OCI-M1 (cell line): ENCODE measurements at places on chromosomes 2 and 18.

DNA sequence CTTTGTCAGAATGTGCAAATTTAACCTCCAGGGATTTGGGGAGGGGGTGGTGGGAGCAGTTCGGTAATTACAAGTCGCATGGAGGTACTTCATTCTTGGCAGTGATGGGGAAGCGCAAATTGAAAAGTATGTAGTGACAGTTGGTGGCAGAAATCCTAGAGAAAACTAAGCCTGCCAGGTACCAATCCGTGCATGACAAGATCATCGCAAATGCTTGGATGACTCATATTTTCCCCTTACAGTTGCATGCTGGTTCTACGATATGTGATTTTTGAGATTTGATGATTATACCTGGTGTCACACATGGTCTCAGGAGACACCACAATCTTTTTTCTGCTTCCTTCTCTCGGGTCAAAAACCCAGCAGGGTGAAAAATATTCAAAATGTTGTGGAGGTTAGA is 479.7 kb upstream of the ID2 start:
- no peak for DNase-seq

DNA sequence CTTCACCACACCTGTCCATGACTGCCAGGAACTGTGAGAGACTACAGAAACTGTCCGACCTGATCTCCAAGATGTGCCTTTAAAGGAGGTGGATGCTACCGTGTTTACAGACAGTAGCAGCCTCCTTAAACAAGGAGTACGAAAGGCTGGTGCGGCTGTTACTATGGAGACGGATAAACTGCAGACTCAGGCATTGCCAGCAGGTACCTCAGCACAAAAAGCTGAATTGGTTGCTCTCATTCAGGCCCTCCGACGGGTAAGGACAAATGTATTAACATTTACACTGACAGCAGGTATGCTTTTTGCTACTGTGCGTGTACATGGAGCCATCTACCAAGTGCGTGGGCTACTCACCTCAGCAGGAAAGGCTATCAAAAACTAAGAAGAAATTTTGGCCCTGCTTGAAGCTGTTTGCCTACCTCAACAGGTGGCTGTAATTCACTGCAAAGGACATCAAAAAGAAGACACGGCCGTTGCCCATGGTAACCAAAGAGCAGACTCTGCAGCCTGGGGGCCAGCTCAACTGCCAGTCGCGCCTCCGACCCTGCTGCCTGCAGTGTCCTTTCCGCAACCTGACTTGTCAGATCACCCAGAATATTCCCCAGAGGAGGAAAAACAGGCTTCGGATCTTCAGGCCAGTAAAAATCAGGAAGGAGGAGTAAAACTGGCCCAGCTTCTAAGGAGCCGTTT is 30.9 kb downstream of the SKA1 start:
- DNase-seq: no peak

GRCh38 chr2:155266583-155266982 is 568.1 kb downstream of the KCNJ3 start:
- DNase-seq: no peak

DNA sequence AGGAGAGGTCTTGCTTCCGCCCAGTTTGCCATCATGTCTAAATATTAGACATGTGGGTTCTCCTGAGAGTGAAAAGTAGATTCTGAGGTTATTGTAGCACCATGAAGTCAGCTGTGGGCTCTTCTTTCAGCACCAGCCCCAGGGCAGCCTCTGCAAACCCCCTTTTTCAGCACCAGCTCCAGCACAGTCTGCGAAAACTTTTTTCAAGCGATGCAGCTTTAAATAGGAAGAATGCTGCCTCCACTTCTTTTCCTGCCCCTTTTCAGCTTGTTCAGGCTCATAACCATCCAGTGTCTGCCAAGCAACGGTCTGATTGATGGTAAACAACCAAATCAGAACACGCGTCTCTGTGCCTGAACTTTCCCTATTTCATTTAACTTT is at the start of gene COL5A2:
Gene COL5A2, minus strand, starts transcription at position 192 of the 381 bp plus-strand sequence. Its CDS starts 157 bp downstream, at position 35.
- peak; percentile 11 for DNase-seq

DNA sequence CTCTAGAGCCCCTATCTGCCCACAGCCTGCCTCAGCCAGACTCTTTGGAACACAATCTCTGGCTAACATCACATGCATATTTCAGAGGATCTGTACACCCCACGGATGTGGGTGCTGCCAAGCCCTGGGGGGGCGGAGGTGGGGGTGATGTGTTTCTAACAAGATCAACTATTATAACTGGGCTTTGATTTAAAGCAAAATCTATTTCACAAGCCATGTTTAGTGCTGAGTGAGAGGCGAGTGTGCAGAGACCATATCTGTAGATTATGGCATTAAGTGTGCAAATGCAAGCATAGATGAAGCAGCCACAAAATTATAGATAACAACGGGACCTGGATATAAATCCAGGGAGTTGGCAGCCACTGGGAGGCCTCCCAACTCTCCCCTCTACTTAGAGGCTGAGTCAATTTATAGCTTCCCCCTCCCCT is 135.8 kb upstream of the SMAD2 start:
- DNase-seq: no peak

- DNase-seq: no peak
Observed at GRCh38 chr2:64524604-64525316, 632 bp downstream of the AFTPH start.

DNA sequence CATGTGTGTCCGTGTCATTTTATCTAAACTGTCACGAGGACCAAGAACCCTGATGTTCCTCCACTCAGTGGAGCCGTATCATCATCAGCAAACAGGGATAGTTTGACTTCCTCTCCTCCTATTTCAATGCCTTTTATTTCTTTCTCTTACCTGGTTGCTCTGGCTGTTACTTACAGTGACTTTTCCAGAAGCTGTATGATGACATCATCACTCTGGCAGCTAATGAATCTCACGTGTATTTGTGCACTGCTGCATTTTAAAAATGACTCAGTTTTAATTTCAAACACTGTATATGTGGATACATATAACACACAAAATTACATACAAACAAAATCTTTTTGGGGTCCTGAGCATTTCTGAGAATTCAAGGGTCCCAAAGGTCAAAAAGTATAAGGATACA is 481.4 kb downstream of the CDH2 start:
- DNase-seq: no peak

DNA sequence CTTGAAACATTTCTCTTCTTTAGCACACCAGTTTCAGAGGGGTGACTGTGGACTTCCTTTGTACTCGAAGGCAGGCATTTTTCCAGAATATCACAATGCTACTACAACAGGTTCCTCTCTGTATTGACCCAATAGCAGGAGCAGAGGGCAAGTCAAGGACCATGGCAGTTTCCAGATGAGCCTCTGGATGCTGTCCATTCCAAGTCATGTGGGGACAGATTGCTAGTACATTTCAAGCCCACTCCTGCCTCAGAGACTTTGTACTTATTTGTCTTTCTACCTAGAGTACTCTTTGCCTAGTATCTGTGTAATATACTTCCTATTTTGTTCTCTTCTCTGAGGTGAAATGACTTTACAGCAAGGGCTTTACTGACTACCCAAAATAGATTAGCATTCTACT is 373.9 kb downstream of the PIK3C3 start:
- no peak for DNase-seq

DNA sequence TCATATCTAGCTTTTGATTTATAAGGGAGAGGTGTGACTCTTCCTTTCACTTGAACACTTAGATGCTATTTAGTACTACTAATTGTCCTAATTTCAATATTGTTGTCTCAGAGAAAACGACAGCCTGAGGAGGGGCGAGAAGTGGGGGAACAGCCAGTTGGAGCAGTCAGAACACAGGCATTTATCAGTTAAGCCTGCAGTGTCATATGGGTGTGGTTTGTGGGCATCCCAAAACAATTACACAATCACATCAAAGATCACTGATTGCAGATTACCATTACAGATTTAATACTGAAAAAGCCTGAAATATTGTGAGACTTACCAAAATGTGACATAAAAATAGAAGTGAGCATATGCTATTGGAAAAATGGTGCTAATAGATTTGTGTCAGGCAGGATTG is 15.8 kb downstream of the TMEM131 start:
- peak; percentile 48 for DNase-seq

DNA sequence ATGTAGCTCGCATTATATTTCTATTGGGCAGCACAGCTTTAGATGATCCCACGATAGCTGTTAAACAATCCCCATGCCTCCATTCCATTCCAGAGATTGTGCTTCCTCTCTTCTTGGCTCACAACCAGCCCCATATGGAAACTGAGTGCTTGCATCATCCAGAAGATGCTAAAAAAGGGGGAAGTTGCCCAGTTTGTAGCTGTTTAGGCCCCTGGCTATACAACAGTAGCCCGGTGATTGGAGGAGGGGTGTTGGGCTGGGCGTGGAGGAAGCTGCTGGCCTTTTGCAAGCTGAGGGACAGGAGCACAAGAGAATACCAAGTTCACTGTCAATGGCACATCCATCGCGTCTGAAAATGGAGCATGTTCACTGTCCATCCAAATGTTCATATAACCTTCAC is 360.2 kb downstream of the ALK start:
- DNase-seq: no peak

- no peak for DNase-seq
Observed at GRCh38 chr2:49928551-49928950, 774.2 kb upstream of the FSHR start.

GRCh38 chr2:235170536-235171521 is 219.0 kb downstream of the SH3BP4 start:
- DNase-seq: no peak

GRCh38 chr2:222711315-222711940 is 40.0 kb downstream of the MOGAT1 start:
- no peak for DNase-seq

- DNase-seq: no peak
Observed at GRCh38 chr2:53515435-53516332, 251.9 kb upstream of the CHAC2 start.

DNA sequence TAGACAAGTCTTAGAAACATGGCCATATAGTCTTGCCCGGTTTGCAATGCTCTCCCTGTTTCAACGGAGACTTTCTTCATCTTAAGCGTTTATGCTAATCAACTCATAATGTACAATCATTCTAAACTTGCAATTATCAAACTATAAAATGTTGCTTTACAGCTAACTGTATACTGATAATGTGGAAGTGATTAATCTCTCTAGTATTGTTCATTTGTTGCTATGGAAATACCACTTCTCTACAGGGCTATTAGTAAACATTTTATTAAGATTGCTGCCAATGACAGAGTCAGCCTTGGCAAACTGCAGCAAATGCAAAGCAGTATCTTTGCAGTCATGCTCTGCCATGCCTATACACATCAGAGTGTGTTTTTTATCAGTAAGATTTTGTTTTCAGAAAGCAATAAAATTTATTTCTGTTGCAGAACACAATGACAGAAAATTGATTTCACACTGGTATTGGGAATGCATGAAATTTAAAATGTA is 1201.8 kb upstream of the CDH2 start:
- no peak for DNase-seq

DNA sequence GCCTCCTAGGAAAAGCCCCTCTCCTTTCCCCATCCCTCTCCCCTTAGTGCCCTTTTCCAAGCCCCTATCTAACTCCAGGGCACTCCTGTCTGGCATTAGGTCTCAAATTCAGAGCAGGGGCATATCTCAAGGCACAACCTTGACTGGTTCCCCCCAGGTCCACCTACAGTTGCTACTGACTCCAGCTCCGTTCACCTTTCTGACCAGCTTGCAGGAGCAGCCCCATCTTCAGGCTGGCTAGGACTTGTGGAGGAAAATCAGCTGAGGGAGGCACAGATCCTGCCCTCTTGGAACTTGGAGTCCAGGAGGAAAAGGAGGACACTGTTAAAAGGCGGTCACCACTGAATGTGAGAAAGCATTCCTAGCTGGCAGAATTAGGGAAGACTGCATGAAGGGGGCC is 152.4 kb downstream of the ZFP36L2 start:
- DNase-seq: no peak

DNA sequence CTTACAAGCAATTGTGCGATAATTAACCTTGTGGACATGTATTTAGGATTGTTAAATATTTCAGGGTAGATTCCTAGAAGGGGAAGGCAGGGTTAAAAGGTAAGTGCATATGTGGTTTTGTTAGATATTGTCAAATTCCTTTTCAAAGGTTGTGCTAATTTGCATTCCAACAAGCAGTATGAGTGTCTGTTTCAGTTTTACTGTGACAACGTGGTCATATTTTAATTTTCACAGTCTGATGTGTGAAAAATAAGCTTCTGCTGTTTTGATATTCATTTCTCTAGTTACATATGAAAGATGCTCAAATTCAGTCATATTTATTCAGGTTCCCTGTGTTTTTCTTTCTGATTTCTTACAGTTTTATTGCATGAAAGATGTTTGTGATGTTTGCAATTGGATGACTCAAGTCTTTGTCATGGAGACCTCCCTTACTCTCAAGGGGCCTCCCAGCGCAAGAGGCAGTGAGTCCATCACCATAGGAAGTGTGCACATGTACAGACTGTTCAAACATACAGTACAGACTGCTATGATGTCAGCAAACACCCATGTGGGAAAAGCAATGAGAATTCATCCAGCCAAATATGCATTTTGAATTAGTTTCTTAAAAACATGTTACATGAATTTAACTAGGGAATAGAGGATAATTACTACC is 310.8 kb downstream of the GALR1 start:
- no peak for DNase-seq

GRCh38 chr18:49572611-49573345 is 10.9 kb downstream of the LIPG start:
- no peak for DNase-seq

DNA sequence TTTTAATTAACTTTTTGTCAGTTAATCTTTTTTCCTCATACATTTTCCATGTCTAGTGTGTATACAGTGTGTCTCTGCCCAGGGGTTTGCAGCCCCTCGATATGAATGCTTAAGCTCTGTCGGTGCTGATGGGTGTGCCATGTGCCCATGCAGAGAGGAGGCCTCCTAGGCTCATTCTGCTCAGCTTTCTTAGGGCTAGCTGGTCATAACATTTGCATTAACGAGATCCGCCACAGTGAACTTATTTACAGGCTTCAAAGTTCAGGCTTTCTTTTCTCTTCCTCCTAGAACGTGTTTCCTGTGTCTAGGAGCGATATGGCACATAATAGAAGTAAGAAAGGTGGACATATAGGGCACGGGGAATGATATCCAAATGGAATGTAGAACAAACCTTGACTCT is 783.3 kb downstream of the PLCL1 start:
- DNase-seq: no peak

- DNase-seq: no peak
Observed at GRCh38 chr2:3470166-3470651, 49.1 kb downstream of the ADI1 start.

DNA sequence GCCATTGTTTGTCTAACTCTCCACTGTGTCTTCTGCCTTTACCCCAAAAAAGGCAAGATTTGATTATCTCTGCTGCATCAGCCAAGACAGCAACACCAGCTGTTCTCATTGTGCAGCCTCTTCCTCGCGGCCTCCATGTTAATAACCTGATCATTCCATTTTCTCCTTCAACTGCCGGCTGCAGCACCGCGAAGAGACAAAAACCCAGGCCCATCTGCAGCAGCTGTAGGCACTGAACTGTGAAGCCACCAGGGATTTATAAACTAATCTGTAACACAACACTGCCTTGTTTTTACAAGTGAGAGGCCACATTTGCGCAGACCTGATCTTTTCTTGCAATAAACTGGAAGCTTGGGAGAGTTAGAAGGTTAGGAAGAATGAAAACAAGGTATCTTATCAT is 147.8 kb downstream of the SATB2 start:
- DNase-seq: no peak

DNA sequence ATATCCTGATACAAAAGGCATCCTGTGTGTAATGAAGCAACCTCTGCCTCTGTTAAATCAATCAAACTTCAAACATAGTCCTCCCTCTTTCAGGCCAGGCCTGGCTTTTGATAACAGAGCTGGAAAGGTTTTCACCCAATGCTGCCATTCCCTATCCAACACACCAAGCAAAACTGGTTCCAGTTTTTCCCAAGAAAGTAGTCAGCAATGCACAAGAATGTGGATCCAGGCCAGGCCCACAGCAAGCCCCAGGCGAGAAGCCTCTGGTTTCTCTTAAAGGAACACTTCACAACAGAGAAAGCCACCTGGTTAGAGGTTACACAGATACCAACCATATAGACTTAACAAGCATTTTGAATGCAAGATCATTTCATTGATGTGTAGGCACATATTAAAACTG is 49.2 kb upstream of the CCDC150 start:
- DNase-seq: no peak
